ENCODE measurements at places on chromosomes 12 and 14.

DNA sequence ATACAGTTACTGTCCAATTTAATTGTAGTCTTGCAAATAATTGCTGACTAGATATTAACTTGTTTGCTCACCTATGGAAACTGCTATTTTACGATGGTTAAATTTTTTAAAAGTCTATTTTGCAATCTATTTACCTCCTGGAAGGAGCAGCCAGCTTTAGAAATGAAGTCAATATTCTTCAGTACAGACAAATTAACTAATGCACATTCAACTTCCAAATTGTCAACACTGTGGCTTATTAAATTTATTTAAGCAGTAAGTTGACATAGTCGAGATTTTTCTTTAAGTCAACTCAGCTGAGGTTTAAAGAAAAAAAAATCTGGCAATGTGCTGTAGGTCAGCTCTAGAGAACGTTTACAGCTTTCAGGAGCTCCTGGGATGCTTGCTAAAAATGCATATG lies 221.2 kb downstream of the SSPN start:
- DNase-seq = no peak

DNA sequence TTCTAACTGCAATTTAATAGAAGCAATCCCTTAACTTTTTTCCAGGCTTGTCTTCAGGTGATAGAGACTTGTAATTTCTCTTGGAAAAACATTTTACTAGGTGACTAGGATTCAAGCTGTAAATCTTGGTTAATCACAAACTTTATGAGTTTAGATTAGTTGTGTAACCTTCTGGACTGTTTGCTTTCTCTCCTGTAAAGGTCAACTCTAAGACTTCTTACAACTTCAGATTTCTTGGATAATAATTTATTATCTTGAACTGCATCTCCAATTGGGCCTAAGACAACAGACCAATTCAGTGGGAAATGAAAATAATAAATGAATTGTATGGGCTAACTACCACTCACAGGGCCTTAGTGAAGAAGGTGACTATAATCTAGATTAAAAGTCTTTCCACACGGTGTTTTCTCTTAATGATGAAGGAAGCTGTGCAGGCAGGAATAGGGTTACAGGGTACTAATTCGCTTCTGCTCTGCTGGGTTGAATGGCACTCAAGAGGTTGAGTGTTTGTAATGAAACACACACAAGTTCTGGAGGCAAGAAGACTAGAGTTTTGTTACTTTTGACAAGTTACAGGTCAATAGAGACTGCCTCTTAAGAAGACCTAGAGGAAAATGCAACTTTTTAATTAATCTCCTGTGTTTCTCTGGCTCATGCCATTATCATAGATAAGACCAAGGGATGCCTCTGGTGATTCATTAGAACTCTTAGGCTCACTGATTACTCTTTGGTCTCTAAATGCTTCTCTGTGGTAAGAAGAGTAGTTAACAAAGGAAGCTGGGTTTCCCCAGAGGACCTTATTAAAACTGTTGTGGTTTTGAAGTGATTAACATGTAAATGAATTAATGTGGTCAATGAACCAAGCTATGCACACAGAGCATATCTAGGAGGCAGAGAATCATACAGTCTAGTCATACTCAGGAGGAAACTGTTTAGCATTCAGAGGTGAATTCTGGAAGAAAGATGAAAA lies 30.0 kb upstream of the OR4E1 start:
- no peak for DNase-seq

DNA sequence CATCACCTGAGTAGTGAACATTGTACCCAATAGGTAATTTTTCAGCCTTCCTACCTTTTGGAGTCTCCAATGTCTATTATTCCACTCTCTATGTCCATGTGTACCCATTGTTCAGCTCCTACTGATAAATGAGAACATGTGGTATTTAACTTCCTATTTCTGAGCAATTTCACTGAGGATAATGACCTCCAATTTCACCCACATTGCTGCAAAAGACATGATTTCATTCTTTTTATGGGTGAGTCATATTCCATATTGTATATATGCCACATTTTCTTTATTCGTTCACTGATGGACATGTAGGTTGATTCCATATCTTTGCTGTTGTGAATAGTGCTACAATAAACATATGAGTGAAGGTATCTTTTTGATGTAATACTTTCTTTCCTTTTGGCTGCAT lies 16.4 kb upstream of the BTG1 start:
- no peak for DNase-seq

- no peak for DNase-seq
These were observed 97.2 kb downstream of the FBXL14 start for GRCh38 chr12:1497161-1497560.

DNA sequence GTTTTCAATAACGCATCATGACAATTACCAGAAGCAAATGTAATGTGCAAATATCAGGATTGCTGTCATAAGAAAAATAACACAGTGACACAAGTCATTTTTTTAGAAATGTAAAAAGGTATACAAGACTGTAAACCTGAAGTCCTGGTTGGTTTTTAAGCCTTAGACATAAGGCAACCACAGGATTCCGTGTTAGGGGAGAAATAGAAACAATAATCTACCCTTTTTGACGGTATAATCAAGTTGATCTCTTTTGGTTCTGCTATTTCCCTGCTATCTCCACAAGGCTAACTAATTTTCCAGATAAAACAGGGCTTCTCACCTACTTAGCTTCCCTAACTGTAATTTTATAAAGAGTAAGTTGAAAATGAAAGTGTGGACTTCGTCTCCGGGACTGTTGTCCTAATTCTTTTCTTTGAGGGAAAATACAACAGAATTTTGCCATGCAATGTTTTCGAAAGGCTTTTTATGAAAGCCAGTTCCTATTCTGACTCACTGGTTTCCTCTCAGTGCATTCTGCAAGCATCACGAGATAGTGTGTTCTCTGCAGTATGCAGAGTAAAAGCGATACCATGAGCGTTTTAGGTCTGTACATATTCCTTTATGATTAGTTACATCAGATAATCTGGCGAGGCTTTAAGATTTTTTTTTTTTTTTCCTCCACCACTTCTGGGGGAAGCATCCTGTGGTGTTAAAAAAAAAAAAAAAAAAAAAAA lies 10.6 kb downstream of the MYO1H start:
- DNase-seq = no peak

- no peak for DNase-seq
These were observed 55.7 kb downstream of the LIN52 start for GRCh38 chr14:74140374-74140850.

Measured in T-helper 17 cell (primary cell).